Natural killer cell (primary cell): ENCODE measurements at places on chromosomes 5 and 9. TPM values are rescaled to one million over a fixed set of nuclear protein-coding genes. Genes with fewer than 3 reads are reported as not detected.

Gene CATSPER3
- 0.31 TPM for total RNA-seq

- no peak overlapping the region for H3K4me3 ChIP-seq
- no peaks in the 10 kb centered on the region for H3K4me1 ChIP-seq
- H3K27me3 ChIP-seq = no peaks in the 10 kb centered on the region
- no peak for DNase-seq
- no peak overlapping the region for H3K27ac ChIP-seq
These were observed 98.6 kb downstream of the AOPEP start for GRCh38 chr9:94824913-94825610.

DNA sequence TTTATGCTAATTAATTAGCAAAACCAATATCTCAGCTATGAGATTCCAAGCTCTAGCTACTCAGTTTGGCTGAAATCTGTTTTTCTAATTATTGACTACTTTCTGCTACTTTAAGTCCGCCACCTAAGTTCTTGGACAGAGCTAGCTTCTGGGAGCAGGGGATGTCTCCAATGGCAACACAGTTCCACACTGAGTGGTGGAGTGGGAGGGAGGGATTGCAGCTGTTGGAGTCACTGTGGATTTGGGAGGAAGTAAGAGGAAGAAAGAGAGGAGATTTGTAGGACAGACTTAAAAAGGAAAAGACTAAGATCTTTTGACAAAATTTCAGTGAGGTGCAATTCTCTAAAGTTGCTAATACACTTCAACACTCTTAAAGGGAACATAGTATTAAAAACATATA is 450.8 kb downstream of the NFIB start:
- no peak overlapping the region for H3K27ac ChIP-seq
- H3K4me3 ChIP-seq = no peak overlapping the region
- no peak for DNase-seq
- H3K36me3 ChIP-seq = no peaks in the 10 kb centered on the region
- no peaks in the 10 kb centered on the region for H3K4me1 ChIP-seq

DNA sequence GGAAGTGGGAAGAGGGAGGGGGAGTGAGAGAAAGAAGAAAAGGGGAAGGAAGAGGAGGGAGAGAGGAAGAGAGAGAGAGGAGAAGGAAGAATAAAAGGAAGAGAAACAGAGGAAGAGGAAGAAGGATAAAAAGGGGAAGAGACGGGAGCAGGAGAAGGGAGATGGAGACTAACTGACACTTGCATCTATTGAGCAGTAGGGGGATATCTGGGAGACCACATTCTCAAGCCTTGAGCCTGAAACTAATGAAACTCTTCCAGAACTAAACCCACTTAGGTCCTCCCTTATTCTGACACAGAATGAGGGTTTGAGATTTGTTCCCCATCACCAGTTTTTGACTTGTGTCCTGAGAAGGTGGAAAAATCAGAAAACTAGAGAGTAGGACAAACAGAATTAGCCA is 533.3 kb downstream of the CDH12 start:
- DNase-seq = no peak
- no peak overlapping the region for H3K4me3 ChIP-seq
- no peaks in the 10 kb centered on the region for H3K4me1 ChIP-seq
- H3K27me3 ChIP-seq = no peaks in the 10 kb centered on the region
- no peaks in the 10 kb centered on the region for H3K36me3 ChIP-seq

GRCh38 chr5:120256376-120256775 is 207.7 kb upstream of the PRR16 start:
- no peaks in the 10 kb centered on the region for H3K36me3 ChIP-seq
- H3K27me3 ChIP-seq = no peaks in the 10 kb centered on the region

Gene ZFR
- 62.7 TPM for total RNA-seq

- no peaks in the 10 kb centered on the region for H3K4me1 ChIP-seq
- DNase-seq = no peak
- no peak overlapping the region for H3K27ac ChIP-seq
- no peaks in the 10 kb centered on the region for H3K27me3 ChIP-seq
These were observed 416.5 kb upstream of the CCNH start for GRCh38 chr5:87829217-87829551.

GRCh38 chr5:133706506-133707430 is 94.4 kb upstream of the FSTL4 start:
- no peak overlapping the region for H3K4me3 ChIP-seq
- H3K36me3 ChIP-seq = no peaks in the 10 kb centered on the region
- no peaks in the 10 kb centered on the region for H3K4me1 ChIP-seq
- H3K27ac ChIP-seq = no peak overlapping the region
- no peaks in the 10 kb centered on the region for H3K27me3 ChIP-seq

Gene SPINK4
- total RNA-seq = not detected

GRCh38 chr5:128216860-128217531 is 133.4 kb downstream of the SLC12A2 start:
- H3K4me3 ChIP-seq = no peak overlapping the region
- H3K36me3 ChIP-seq = no peaks in the 10 kb centered on the region
- H3K27ac ChIP-seq = no peak overlapping the region
- no peak for DNase-seq
- H3K27me3 ChIP-seq = no peaks in the 10 kb centered on the region

Gene TAF9
- total RNA-seq = 53.8 TPM

Gene DBH
- not detected for total RNA-seq

- DNase-seq = no peak
- H3K4me3 ChIP-seq = no peak overlapping the region
- no peaks in the 10 kb centered on the region for H3K36me3 ChIP-seq
- no peaks in the 10 kb centered on the region for H3K4me1 ChIP-seq
- no peak overlapping the region for H3K27ac ChIP-seq
- no peaks in the 10 kb centered on the region for H3K27me3 ChIP-seq
These were observed 165.3 kb downstream of the TAF11L14 start for GRCh38 chr5:17799521-17799920.

DNA sequence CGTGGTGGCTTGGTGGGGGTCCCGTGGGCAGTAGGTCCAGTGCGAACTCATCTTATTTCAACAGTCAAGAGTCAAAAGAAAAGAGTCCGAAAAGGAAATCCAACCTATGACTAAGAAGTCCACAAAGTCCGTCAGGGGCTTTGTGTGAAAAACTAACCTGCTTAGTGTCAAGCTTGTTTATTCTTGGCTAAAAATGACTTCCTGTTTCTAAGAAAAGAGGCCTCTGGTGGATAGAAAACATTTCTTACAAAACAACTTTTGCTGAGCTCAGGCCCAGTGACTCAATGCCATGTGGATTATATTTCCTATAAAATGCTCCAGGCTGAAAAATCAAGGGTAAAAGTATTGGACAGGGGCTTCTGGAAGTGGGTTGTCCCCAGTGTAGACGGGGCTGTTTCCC is 105.9 kb downstream of the GADD45G start:
- no peak overlapping the region for H3K27ac ChIP-seq
- no peak overlapping the region for H3K4me3 ChIP-seq
- DNase-seq = no peak

GRCh38 chr9:91156451-91157234 is 205.1 kb downstream of the AUH start:
- H3K27ac ChIP-seq = peak overlapping the region; percentile 90
- no peaks in the 10 kb centered on the region for H3K27me3 ChIP-seq
- no peaks in the 10 kb centered on the region for H3K36me3 ChIP-seq
- H3K4me3 ChIP-seq = no peak overlapping the region
- no peak for DNase-seq

DNA sequence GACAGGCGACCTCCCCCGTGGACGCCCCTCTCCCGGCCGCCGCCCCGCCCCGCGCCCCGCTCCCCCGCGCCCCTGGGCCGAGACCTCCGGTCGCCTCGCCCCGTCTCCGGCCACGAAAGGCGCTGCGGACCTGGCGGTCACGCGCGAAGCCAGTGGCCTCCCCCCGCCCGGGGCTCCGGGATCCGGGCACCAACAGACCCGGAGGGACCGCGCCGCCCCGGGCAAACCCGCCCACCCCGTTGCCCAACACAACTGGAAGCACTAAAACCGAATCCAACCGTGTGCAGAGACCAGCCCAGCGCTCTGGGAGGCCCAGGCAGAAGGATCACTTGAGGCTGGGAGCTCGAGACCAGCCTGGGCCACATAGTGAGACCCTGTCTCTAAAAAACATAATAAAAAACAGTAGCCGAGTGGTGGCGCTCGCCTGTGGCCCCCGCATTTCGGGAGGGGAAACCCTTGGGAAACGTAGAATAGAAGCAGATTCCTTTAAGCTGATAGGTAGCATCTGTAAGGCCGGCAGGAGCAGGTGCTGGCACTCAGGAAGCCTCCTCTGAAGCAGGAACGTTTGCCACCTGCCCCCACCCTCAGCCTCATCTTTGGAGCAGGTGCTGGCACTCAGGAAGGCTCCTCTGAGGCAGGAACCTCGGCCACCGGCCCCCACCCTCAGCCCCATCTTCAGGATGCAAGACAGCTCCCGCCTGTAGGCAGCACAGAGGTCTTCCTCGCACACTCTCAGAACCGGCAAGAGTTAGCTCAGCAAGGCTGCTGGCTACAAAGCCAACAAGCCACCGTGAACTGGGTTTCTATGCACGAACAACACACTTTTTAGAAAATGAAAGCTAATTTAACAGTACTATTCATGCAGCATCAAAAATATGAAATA is 4.6 kb upstream of the SLC9A3 start:
- H3K27ac ChIP-seq = no peak overlapping the region
- H3K36me3 ChIP-seq = no peaks in the 10 kb centered on the region
- peaks cover 44% of the 10 kb centered on the region for H3K4me1 ChIP-seq
- H3K4me3 ChIP-seq = no peak overlapping the region
- DNase-seq = peak; percentile 15

GRCh38 chr5:66795682-66796081 is 199.5 kb downstream of the MAST4 start:
- no peaks in the 10 kb centered on the region for H3K4me1 ChIP-seq
- H3K27me3 ChIP-seq = peaks cover 2% of the 10 kb centered on the region

DNA sequence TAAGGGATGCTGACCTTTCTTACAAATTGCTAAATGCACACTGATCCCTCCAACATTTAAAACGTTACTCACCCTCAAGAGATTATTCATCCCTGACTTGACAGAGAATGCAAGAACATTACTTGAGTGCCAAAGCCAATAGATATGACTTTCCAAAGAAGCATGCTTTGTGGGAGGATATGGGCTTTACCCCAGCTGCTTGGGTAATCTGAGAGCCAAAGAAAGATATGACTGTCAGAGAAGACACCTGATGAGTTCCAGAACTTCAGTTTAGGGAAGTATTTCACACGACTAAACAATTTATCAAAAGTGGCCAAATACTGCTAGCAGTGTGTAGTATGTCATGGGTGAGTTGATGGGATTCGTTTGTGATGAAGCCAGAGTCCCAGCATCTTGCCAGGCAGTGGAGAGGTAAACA is 7.4 kb upstream of the SPDL1 start:
- DNase-seq = no peak
- no peak overlapping the region for H3K27ac ChIP-seq
- H3K36me3 ChIP-seq = no peaks in the 10 kb centered on the region

- peaks cover 57% of the 10 kb centered on the region for H3K36me3 ChIP-seq
- H3K27ac ChIP-seq = peak overlapping the region; percentile 18
- peaks cover 50% of the 10 kb centered on the region for H3K4me1 ChIP-seq
- H3K27me3 ChIP-seq = no peaks in the 10 kb centered on the region
- H3K4me3 ChIP-seq = no peak overlapping the region
- no peak for DNase-seq
These were observed 64.7 kb downstream of the STK10 start for GRCh38 chr5:172123269-172123692.

DNA sequence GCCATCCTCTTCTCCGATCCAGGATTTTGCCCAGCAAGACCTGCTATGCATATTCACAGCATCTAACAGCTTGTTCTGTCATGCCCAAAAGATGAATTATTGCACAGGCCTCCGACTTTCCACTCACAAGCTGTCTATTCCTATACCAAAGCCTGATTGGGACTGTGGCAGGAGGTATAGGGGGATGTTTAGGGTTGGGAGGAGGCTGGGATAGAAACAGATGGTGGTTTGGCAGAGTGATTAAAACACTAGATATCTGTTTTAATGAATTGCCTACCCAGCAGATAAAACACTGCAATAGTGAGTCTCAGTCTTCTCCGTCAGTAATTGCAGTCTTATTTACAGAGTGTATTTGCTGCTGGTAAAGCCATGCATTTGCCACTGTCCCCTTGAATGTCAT is 215.3 kb downstream of the TLR4 start:
- H3K4me1 ChIP-seq = no peaks in the 10 kb centered on the region
- no peak overlapping the region for H3K27ac ChIP-seq
- no peaks in the 10 kb centered on the region for H3K36me3 ChIP-seq
- H3K4me3 ChIP-seq = no peak overlapping the region
- no peaks in the 10 kb centered on the region for H3K27me3 ChIP-seq
- no peak for DNase-seq

DNA sequence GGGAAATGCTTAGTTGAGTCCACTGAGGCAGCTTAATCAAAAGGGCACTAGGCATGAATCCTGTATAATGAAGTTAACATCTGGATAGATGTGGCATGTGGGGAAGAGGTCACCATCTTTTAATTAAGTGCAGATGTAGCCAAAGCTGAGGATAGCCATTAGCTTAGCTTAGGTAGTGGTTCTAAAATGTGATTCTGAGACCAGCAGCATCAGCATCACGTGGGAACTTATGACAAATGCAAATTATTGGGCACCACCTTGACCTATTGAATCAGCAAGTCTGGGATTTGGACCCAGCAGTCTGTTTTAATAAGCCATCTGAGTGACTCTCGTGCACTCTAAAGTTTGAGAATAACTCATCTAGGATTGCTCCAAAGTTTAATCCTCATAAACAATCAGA is 63.8 kb downstream of the SNCAIP start:
- H3K4me3 ChIP-seq = no peak overlapping the region
- no peak overlapping the region for H3K27ac ChIP-seq
- no peak for DNase-seq
- H3K4me1 ChIP-seq = no peaks in the 10 kb centered on the region

GRCh38 chr5:42089705-42090104 is 164.6 kb downstream of the FBXO4 start:
- H3K27ac ChIP-seq = no peak overlapping the region
- no peak overlapping the region for H3K4me3 ChIP-seq
- H3K4me1 ChIP-seq = no peaks in the 10 kb centered on the region
- no peaks in the 10 kb centered on the region for H3K27me3 ChIP-seq
- no peaks in the 10 kb centered on the region for H3K36me3 ChIP-seq

Gene NEUROG1
- total RNA-seq = not detected

DNA sequence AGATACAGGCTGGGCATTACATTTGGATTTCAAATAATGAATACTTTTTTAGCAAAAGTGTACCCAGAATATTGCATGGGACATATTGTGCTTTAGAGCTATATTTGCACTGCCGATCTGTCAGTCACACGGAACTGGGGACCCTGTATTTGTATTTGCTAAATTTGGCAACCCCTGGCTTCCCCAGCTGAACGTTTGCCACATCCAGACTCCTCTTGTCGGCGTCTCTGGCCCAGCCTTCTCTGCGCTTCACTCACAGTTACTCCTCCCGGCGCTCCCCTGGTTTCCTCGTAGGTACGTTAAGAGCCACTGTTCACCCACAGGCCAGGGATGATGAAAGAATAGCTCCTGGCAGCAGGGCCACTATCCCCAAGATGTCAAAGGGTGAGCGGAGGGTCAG is 58.7 kb downstream of the NSUN2 start:
- no peak for DNase-seq
- no peak overlapping the region for H3K27ac ChIP-seq
- H3K36me3 ChIP-seq = no peaks in the 10 kb centered on the region
- no peak overlapping the region for H3K4me3 ChIP-seq

Gene ROPN1L
- total RNA-seq = 5.2 TPM

GRCh38 chr5:68754536-68754935 is 339.3 kb upstream of the SLC30A5 start:
- DNase-seq = no peak
- H3K36me3 ChIP-seq = no peaks in the 10 kb centered on the region
- peaks cover 2% of the 10 kb centered on the region for H3K27me3 ChIP-seq
- no peaks in the 10 kb centered on the region for H3K4me1 ChIP-seq
- no peak overlapping the region for H3K27ac ChIP-seq

Gene C9orf153
- 0.28 TPM for total RNA-seq
